ENCODE measurements at places on chromosomes 6 and 20.

GRCh38 chr6:42756722-42757121 is 10.8 kb upstream of the TBCC start:
- no peak for DNase-seq

- DNase-seq, result peak; percentile 100
Measured at GRCh38 chr6:106751501-106752252, 122.3 kb downstream of the QRSL1 start.

- DNase-seq, result no peak
Measured at GRCh38 chr6:5909721-5910120, 97.0 kb downstream of the NRN1 start.

GRCh38 chr20:15899967-15900366 is 673.3 kb downstream of the KIF16B start:
- DNase-seq, result no peak

DNA sequence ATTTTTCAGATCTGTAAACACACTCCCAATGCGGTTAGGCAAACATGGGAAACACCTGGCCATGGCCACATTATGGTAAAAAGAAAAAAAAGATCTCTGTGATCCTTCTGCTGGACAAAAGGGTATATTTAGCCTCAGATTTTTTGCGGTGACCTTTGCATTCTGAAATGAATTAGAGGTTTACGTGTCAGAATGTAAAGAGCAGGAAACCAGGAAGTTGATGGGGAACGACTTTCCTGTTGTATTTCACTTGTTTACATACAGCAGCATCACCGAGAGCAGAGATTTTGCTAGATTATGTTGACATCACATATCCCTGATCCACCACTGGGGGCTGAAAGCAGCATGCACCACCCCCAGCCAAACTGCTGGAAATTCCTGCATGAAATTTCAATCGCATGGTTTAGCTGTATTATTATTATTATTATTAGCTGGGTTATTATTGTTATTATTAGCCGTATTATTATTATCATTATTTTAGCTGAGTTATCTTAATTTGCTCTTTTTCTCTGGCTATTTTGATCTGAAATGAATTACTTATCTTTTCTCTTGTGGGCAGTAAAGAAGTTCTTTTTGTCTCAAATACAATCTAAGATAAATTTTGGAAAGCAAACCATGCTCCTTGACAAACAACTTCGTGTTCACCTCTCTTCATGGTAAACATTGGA is 189.4 kb downstream of the ZFP64 start:
- DNase-seq, result no peak

GRCh38 chr6:125546841-125547251 is 202.6 kb upstream of the HEY2 start:
- no peak for DNase-seq

GRCh38 chr6:17865243-17865642 is 122.2 kb downstream of the KIF13A start:
- peak; percentile 98 for DNase-seq
